Stimulated activated CD8-positive, alpha-beta memory T cell treated with anti-CD3 and anti-CD28 coated beads, Interleukin-4, amount 100 ng/mL, for 1 hour (primary cell): ENCODE measurements at places on chromosomes 4 and X.
A peak's percentile ranks its signal among the peaks of the same experiment; 100 is the strongest.

- DNase-seq: no peak
Measured at GRCh38 chr4:74996996-74997395, 64.1 kb downstream of the PARM1 start.

DNA sequence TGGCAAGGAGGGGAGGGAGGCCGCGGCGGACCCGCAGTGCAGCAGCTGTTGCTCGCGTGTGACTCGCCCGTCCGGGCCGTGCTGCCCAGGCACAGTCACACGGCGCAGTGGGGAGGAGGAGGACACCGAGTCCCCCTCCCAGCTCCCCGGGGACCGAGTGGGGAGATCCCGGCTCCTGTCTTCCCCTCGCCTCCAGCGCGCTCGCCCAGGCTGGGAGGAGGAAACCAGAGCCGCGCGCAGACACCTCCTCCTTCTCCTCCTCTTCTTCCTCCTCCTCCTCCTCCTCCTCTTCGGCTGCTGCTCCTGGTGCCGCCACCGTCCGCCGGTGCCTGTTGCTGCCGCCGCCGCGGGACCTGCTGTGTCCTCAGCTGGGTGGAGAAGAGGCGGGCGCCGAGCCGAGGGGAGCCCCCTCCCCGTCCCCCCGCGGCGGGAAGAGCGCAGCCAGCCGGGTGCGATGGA lies at the start of gene TBC1D1:
Gene TBC1D1 (plus strand): TSS at position 284 of the 459 bp plus-strand sequence. CDS start 11,012 bp downstream, outside the sequence.
- DNase-seq: peak; percentile 10

DNA sequence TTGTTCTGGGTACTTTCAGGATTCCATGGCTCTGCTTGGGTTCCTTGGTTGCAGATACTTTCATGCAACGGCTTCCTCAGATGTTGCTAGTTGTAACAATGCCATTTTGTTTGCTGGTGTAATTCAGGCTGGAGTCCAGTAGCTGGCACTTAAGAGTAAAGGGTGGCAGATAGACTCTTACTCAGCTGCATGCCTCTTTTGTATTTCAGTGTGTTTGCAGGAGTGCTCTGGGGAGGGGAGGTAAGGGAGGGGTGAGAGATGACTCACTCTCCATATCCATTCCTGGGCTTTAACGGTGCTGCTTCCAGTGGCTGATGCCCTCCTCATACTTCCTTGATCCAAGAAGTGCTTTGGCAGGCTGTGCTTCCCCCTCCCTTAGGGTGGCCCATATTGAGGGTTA lies 155.2 kb downstream of the ZNF330 start:
- no peak for DNase-seq

GRCh38 chr4:89700766-89701423 lies 136.1 kb downstream of the SNCA start:
- no peak for DNase-seq

GRCh38 chr4:66376921-66377320 lies 706.6 kb upstream of the EPHA5 start:
- no peak for DNase-seq

GRCh38 chr4:177455561-177455970 lies 13.3 kb upstream of the AGA start:
- DNase-seq: no peak

GRCh38 chr4:41835321-41835995 lies 86.9 kb upstream of the PHOX2B start:
- DNase-seq: no peak

GRCh38 chrX:70437921-70438665 lies 6.5 kb upstream of the DLG3 start:
- DNase-seq: no peak

GRCh38 chr4:185693548-185694215 lies 118.3 kb downstream of the SORBS2 start:
- no peak for DNase-seq

DNA sequence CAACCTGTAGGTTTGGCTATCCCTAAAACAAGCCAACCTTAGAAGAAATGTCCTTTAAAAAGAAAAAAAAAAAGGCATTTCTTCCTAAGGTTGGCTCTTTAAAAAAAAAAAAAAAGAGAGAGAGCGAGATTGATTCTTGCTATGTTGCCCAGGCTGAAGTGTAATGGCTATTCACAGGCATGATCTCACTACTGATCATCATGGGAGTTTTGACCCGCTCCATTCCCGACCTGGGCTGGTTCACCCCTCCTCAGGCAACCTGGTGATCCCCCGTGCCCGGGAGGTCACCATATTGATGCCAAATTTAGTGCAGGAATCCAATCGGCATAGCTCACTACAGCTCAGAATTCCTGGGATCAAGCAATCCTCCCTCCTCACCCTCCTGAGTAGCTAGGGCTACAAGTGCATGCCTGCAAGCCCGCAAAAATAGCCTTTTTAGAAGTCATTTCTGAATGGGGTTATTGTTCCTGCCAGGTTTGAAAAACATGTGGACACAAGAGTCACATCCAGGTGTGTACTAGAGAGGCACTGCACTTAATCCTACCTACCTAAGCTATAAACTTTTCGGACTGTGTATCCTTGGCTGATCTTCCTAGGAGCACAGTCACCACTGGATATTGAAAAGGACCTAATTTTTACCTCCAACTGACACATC lies 61.4 kb upstream of the ZCCHC13 start:
- DNase-seq: no peak

DNA sequence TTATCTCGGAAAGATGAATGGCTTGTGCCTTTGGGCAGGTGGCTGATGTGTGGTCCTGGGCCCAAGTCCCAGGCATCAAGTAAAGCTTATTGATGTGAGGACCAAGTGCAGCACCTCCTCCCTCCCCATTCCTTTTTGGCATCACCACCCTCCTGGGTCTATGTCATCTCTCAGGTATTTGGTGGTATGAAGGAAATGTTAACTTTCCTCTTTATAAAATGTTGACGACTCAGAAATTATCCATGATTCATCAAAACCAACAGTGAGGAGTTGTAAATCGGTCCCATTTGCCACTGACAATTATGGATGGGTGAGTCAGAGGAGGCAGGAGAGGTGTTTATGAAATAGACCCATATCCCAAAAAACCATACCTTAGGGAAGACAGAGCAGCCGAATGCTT lies 229.4 kb upstream of the GATB start:
- no peak for DNase-seq

DNA sequence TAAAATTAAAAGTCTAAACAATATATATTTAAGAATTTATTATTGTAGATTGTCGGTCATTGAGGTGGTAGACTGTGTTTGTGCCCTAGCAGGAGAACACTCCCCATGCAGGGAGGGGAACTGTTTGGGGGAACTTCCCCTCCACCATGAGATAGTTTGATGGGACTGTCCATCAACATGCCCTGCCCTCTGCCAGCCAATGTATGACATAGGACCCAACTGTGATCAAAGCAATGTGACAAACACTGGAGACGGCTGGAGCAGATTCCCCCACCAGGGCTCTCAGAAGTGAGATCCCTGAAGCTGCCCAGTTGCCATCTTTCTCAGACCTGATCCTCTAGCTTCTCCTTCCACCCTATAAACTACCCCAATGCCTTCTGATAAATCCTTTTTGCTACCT lies 44.9 kb downstream of the SH3KBP1 start:
- no peak for DNase-seq

- no peak for DNase-seq
Measured at GRCh38 chr4:136302566-136302965, 1229.7 kb downstream of the PCDH18 start.

- no peak for DNase-seq
Measured at GRCh38 chrX:118396113-118396512, 50.2 kb downstream of the WDR44 start.

DNA sequence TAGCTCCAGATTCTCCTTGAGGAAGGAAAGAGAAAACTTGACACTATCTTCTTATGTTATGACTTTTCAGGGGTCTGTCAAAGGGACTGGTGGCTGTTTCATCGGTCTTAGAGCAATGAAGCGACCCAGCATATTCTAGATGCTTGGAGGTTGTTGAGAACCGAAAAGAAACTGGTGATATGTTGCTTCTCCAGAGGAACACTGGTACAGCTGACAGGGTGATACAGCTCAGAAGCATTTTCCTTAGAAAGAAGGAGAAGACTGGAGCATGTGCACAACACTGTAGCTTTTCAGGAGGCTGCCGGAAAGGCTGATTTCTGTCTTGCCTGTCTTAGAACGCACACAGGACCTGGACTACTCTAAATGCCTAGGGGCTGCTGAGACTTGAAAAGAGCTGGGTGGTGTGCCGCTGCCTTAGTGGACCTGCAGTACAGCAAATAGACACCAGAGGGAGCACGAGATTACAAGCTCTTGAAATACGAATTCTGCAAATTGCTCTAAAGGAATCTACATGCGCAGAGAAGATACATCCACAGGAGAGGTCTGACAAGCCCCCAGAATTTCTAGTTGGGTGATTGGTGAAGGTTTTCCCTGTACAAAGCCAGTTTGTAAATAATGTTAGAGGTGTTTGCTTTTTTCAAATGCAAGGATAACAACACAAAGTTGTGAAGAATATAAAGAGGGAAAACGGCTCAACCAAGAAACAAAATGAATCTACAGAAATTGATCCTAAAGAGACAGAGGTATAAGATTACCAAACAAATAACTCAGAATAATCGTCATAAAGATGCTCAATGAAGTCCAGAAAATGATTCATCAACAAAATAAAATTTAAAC lies 223.1 kb upstream of the DMD start:
- no peak for DNase-seq

DNA sequence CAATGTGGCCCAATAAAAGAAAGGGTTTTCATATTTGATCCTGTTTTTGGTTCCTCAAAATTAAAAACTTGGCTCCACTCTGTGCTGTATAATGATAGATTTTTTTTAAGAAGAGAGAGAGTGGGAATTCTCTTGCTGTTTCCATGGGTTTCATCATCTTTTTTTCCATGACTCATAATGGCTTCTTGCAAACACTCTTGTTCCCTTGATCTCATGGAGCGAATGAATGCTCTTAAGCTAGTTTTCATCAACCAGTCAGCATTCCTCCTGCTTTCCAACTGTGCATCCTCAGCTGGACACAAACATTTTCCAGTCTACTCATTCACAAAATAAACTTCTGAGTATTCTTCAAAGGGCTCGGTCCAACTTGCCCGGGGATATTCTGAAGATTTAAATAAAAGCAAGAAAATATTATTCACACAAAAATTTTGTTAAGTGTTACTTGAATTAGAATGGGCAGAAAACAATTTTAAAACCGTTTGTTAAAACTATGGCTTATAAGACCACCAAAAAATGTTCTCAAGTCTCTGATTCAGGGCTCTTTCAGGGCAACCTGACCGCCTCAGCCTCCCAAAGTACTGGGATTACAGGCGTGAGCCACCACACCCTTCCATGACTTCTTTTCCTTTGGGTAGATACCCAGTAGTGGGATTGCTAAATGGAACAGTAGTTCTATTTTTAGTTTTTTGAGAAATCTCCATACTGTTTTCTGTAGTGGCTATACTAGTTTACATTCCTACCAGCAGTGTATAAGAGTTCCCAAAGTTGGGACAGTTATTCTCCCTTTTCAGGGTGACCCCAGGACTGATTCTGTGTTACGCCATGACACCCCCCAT lies 64.7 kb downstream of the TMEM156 start:
- DNase-seq: no peak

DNA sequence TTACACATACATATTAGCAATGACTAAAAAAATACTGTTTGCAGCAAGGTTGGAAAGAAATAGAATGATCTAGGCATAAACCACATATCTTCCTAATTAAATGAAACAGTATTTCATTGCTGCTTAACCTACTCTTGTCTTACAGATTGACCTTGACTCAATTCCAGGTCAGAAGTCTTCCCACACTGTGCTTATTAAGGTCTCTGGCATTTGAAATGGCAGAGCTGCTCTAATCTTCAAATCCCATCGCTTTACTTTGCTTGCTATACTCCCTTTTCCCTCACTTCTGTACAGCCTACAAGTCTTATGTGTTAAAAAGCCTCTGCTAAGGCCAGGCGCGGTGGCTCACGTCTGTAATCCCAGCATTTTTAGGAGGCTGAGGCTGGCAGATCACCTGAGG lies 424.5 kb downstream of the RPA4 start:
- no peak for DNase-seq

DNA sequence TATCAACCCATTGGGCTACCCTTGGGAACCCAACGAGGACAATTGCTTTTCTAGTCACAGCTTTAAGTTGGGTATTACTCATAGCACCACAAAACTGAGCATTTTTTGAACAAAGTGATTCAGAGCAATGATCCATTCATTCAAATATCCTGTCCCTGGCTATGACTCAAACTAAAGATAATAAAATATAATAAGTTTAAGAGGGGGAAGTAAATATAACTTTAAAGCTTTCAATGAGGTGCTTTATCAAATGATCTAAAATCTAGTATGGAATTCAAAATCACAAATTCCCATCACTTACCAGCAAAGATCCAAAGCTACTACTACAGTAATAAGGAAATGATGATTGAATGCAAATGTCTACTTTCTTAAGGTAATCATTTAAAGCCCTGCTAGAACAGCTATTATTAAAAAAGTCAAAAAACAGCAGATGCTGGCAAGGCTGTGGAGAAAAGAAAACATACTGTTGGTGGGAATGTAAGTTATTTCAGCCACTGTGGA lies 39.8 kb upstream of the S100G start:
- DNase-seq: no peak
